ENCODE measurements at places on chromosomes 4 and X.

DNA sequence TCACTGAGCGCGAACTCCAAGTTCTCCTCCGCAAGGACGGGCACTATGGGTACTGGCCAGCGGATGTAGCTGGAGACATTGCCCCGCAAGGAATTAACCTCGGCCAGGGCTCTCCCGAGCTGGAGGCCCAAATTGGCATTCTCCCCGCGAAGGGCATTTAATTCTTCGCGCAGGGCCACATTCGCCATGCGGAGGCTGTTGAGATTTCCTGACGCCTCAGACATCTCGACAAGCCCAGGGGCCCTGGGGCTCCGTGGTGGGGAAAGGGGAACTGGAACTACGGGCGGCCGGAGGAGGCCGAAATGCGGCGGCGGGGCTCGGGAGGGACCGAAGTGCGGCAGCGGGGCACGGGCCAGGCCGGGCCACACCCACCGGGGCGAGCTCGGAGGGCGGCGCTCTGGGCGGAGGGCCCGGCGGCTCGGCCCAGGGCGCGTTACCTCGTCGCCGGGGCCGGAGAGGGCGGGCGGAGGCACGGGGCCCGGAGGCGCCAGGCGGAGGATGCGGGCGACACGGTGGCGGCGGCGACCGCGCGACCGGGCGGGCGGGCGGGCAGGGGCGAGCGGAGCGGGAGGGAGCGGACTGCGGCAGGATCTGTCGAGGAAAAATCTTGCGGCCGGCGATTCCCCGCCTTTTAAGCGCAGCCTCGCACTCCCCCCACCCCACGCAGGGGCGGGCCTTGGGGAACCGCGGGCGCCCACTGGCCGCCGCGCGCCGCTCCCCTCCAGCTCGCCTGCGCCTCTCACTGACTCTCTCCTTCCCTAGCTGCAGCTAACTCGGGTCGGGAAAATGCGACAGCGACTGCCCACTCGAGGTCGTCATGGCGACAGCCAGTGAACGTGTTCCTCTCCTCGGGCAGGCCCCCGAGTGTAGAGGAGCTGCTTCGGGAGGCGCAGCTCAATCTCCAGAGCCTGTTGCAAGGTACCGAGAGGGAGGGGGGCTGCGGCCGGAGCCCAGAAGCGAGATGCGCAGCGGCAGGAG, at the start of gene RTL5:
TSS of gene RTL5 (minus strand) at position 599 of the 978 bp plus-strand sequence.
- peak; percentile 38 for DNase-seq

- no peak for DNase-seq
Measured at GRCh38 chrX:15301924-15302323, 13.5 kb downstream of the ASB11 start.

DNA sequence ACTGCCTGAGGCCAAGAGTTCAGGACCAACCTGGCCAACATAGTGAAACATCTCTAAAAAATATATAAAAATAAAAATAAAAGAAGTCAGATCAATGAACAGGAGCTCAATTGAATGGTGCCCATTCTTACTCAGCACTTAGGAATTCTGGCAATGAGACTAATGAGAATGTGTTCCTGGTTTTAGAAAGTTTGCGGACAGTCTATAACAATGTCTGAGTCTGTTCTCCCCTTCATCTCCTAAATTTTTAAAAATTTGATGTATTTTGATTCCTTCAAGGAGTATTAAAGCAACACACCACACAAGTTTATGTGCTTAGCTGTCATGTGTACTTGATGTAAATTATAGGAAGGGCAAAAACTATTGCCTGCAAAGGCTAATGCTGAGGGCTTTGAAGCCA, 30.6 kb upstream of the KCNIP4 start:
- DNase-seq: no peak

GRCh38 chr4:6043843-6044242, 25.6 kb upstream of the C4orf50 start:
- no peak for DNase-seq

DNA sequence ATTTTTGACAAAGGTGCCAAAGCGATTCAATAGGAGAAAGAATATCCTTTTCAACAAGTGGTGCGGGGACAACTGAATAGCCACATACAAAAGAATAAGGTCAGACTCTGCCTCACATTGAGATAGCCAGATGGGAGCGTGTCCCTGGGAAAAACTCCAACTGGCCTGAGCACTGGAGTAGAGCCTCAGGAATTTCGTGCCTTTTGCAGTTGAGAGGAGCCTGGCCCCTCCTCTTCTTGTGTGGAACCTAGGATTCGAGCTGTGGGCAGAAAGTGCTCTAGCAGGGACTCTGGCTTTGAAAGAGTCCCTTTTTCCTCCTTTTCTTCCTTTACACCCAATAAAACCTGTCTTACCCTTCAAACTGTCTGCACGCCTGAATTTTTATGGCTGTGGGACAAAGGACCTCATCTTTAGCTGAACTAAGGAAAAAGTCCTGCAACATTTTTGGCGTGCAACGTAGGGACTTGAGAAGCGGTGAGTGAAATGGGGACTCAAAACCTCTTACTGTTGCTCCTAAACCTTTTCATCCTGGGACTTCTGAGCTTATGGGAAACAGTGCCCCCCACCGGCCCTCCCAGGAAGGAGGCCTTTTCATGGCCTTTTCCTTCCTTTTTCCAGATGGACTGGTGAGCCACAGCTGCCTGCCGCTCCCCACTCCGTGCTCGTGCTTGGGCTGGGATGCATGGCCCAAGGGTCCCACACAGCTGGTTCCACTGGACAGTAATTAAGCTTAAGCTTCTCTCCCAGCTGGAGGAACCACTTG, 68.6 kb downstream of the BMP15 start:
- DNase-seq: no peak

GRCh38 chrX:19863212-19863856, 24.1 kb downstream of the SH3KBP1 start:
- no peak for DNase-seq
